Naive thymus-derived CD4-positive, alpha-beta T cell (primary cell): ENCODE measurements at places on chromosomes 11 and 22.

DNA sequence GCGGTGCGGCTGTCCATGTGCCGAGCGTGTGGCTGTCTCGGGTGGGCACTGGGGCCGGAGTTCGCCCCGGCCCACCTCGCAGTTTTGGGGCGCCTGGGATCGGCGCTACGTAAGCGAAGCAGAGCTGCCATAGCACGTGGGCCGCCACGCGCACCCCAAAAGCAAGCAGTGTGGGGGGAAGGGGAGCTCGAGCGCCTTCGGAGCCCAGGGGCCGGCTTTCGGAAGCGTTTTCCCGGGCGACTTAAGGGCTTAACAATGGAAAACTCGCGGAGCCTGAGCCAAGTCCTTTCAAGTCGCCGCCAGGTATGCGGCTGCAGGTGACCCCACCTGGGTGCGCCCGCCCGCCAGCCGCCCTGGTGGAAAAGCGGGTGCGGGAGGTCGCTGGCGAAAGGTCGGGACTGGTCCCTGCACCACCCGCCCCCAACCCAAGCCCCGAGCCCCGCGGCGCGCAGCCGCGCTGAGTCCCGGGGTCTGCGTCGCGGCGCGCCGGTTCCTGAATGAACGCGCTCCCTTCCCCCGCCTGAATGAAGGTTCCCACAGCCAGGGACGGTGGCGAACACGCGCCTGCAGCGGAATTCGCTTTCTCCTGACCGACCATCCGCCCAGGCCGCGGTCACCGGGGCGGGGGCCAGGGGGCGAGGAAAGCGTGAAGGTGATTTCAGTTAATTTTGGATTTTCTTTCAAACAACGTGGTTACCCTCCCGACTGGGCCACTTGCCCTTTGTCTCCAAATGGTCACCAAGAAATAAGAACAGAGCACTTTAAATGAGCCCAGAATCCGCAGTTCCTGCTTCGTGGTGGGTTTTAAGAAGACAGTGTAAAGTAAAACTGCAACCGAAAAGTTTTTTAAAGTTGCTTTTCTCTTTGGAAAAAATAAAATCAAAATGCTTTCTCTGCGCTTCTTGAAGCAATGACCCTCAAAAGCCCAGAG lies 2.8 kb upstream of the CCND1 start:
- no peak for DNase-seq

DNA sequence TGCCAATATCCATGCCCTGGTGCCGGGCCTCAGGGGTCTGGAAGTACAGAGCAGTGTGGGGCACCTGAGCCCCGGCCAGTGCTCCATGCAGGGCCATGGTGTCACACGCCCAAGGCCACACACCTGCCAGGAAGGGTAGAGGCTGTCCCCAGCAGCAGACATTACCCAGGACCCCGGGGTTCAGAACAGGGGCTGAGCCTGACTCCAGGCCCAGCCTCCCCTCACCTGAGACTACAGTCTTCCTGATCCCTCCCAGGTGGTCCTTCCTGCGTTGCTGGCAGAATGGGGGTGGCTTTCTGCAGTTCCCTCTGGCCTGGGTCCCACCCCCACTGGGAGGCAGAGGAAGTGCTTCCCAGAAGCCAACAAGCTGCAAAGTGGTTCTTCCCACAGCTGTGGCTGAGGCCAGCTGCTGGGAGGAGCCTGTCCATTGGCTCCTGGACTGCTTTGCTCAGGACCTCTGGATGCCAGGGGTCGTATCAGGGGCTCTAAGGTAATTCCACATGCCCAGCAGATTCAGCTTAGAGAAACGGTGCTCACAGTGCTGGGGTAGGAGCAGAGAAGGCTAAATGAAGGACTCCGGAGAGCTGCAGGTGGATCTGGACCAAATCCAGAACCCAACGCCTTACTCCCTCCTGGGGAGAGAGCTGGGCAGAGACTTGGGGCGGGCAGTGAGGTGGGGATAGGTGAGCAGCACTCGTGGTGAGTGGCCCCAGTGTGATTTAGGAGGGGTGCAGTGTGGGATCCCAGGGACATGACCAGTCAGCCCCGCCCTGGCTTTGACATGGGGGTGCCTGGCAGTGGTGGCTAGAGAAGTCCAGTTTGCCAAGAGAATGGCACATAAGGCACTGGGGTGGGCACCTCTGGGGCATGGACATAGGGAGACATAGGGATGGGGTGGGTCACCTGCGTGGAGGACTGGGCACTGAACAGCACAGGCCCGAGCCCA lies 12.6 kb downstream of the TCIRG1 start:
- DNase-seq, result no peak

GRCh38 chr11:118524757-118525470 lies 2.4 kb upstream of the TTC36 start:
- DNase-seq, result no peak

DNA sequence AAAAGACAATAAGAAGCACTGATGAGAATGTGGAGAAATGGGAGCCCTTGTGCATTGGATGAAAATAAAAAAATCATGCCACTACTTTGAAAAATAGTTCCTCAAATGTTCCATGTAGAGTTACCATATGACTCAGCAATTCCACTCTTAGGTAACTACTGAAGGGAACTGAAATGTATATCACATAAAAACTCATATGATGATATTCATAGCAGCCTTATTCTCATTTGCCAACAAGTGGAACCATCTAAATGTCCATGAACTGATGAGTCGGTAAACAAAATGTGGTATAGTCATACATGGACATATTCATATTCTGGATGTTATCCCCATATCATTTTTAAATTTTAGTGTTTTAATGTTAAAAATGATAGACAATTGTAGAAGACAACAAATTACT lies 3.5 kb downstream of the KRTAP5-9 start:
- DNase-seq, result no peak

GRCh38 chr11:134586726-134587125 lies 174.7 kb upstream of the B3GAT1 start:
- no peak for DNase-seq

DNA sequence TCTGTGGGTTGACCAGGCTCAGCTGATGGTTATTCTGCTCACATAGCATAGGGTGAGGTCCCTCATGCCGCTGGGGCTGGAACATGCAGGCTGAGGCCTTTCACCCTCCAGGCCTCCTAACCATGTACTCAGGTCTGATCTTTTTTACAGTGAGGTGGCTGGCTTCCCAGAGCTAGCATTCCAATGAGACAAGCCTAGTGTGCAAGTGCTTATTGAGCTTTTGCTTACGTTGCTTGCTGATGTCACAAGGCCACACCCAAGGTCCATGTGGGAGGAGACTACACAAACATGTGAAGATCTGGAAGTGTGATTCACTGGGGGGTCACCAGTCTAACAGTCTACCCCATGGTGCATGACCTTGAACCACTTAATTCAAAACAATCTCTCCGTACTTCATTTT lies 33.9 kb downstream of the ISX start:
- DNase-seq, result no peak

GRCh38 chr22:45224988-45225731 lies 15.5 kb downstream of the KIAA0930 start:
- no peak for DNase-seq

- DNase-seq, result no peak
These were observed 147.7 kb upstream of the LARGE1 start for GRCh38 chr22:34068001-34068400.

DNA sequence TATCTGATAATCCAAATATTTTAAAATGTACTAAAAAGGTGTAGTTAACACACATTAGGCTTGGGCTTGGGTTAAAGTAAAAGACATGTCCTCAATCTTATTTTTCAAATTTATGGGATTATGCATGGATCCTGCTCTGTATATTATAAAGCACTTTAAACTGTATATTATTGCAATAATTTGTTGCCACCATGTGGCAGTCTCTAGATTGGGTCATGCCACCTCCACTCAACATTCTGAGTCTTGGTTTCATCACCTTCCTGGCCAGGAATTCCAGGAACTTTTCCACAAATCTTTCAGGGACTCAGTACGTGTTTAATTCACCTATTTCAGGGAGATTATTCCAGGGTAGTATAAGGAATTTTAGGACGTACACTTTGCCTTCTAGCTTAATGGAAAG lies 695.5 kb downstream of the FAM181B start:
- no peak for DNase-seq

DNA sequence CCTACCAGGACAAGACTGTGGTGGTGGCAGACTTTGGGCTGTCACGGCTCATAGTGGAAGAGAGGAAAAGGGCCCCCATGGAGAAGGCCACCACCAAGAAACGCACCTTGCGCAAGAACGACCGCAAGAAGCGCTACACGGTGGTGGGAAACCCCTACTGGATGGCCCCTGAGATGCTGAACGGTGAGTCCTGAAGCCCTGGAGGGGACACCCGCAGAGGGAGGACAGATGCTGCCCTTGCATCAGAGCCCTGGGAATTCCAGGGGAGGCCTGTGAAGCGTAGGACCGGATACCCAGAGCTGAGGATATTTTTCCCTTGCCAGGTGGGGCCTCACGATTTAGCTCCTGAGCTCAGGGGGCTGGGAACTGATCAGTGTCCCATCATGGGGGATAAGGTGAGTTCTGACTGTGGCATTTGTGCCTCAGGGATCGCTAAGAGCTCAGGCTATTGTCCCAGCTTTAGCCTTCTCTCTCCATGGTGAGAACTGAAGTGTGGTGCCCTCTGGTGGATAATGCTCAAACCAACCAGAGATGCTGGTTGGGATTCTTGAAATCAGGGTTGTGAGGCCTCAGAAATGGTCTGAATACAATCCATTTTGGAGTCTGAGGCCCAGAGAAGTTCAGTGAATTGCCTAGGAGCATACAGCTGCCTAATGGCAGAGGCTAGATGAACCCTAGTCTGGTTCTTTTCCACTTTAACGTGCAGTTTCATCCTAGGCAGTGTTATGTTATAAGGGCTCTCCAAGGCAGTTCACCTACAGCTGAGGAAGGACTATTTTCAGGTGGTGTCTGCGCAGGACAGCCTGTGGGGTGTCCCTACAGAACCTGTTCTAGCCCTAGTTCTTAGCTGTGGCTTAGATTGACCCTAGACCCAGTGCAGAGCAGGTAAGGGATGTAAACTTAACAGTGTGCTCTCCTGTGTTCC lies 19.5 kb downstream of the PIK3IP1 start:
- DNase-seq, result peak; percentile 58

DNA sequence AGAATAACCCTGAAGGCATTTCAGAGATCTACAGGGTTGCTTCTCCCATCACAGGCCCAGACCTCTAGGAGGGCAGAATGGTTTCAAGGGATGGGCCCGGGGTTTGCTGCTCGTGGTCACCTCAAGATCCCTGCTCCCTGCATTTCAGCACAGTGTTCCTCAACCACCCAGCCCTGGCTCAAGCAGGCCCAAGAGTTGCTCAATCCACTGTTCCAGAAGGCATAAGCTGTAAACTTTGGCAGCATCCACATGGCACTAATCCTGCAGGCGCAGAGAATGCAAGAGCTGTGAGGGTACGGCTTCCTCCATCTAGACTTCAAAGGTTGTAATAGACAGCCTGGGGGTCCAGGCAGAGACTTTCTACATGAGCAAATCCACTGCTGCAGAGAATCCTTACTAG lies 225.0 kb upstream of the UBASH3B start:
- no peak for DNase-seq

DNA sequence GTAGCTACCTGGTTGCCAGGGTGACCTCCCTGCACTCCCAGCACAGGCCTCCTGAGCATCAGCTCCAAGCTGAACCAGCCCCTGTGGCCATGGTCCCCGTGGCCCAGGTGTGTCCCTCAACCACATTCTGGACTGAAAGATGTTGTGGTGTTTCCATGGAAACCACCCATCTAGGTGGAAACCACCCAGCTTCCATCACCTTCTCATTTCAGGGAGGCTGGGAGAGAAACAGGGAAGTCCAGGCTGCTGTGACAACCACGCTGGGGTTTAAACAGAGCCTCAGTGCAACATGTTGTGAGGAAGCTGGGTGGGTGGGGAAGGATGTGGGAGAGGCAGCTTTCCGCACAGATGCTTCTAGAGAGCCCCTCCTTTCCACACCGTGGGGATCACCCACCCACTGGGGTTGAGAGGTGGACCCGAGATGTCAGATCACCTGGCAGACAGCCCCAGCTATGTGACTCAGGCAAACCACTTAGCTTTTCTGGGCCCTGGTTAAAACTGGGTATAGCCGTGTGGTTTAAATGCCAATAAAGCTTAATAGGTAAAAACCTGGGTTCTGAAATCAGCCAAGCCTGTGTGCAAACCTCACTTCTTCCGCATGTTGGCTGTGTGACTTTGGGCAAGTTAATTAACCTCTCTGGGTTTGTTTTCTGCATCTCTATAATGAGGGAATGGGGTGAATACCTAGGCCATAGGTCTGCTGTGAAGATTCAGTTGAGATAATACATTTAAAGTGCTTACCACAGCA lies 46.4 kb downstream of the CD82 start:
- peak; percentile 57 for DNase-seq

- no peak for DNase-seq
These were observed 30.6 kb downstream of the PISD start for GRCh38 chr22:31631436-31631835.

- DNase-seq, result no peak
These were observed 18.4 kb upstream of the OR4C5 start for GRCh38 chr11:48384670-48385069.

DNA sequence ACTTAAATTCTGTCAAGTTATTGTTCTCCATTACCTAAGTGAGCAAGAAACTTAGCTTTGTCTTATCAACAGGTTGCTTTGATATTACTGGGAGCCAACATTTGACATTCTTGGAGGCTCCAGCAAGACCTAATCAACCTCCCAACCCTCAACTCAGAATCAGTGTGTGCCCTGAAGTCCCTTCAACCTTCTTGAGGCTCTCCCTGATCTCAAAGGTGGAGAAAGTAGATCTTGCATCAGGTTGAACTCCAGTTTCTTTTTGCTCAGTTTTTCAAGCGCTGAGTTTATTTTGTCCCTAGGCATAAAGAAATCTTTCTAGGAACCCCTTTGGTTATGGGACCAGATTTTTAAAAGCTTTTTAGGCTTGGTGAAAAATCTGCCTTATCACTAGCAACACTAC lies 1.4 kb downstream of the FAM111A start:
- no peak for DNase-seq

- no peak for DNase-seq
These were observed 196.7 kb downstream of the DSCAML1 start for GRCh38 chr11:117600234-117600783.

DNA sequence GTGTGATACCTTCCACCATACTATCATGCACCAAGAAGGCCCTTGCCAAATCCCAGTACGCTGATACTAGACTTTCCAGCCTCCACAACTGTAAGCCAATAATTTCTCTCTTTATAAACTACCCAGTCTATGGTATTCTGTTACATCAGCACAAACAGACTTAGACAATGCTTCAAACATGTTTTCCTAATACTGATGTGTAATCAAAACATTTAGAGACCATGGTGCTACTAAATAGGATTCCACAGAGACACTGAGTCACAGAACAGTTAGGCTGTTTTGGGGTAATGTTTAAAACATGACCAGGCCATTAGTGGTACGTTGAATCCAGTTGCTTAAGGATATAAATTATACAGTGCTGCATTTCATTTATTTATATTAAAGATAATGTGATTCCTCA lies 103.7 kb downstream of the PICALM start:
- no peak for DNase-seq

DNA sequence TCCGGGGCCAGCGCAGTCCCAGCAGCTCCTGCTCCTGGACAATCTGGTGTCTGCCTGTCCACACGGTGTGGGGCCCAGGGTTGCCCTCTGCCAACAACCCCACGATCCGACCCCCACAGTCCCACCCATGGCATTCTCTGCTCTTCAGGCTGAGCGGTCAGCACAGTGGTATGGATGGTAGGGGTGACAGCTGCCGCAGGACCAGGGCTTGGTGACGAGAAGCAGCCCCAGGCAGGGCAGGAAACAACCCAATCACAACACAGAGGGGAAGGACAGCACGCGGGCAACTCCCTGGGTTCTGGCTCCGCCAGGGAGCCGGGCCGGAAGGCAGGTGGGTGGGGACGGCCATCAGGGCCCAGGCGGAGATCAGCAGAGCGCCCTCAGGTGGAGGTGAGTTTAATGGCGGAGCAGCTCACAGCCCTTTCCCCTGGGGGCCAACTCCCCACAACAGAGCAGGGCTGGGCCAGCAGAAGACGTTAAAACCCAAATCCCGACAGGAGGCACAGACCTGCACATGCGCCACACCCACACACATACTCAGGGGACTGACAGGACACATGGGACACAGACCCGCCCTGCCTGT lies 5.3 kb upstream of the CHADL start:
- DNase-seq, result no peak
